Right ventricle myocardium superior (tissue), 1 donor: ENCODE measurements at places on chromosomes 11 and 22. TPM values are rescaled to one million over a fixed set of nuclear protein-coding genes. Genes with fewer than 3 reads are reported as not detected.

DNA sequence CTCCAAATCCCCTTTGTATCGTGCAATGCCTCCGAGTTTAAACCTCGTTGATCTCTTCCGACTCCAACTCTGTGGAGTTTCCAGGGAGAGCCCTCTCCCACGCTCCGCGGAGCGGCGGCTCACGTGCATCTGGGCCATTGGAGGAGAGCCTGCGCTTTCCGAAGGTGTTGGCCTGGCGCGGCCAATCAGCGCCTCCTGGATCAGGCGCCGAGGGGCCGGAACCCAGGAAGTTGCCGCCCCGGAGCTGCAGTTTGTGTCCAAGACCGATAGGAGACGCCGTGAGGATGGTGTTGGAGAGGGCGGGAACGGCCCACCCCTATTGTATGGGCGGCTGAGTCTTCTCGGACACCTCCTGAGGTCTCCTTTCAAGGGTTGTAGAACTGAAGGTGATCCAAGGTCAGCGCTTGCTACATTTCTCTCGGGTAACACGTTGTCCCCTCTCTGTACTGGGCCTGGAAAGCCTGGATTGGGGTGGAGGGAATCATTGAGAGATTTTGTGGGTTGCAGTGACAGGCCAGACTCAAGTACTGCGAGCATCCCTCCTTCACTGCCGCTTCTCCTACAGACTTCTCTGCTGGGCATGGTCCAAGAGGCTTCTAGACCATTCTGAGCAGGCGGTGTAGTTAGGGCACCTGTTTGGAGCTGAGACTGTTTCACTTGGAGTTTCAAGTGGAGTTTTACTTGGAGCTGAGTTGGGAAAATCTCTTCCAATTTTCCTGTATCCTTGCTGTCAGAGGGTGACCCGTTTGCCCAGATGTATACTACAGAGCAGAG is 1.7 kb downstream of the ADAMTS15 start:
- peak; percentile 93 for DNase-seq

GRCh38 chr11:86941077-86941870 is 13.9 kb downstream of the FZD4 start:
- DNase-seq: no peak

DNA sequence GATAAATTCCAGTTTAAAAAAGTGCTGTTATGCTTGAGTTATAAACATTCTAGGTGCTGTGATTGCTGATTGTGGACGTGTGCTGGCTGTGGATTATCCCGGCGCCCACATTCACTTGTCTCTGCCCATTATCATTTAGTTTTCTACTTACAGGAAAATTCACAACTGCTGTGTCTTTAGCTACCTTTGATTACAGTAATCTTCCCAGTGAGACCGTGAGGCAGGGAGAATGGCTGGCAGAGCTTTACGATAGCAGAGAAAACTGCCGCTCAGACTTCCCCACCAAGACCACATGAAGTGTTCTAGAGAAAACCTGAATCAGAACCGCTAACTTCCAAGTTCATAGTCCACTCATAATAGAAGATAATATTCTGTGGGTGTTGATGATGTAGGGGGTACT is 34.6 kb upstream of the NELL1 start:
- DNase-seq: no peak

The MYRF gene
- 0.16 TPM for total RNA-seq

The FGF19 gene
- total RNA-seq: not detected

DNA sequence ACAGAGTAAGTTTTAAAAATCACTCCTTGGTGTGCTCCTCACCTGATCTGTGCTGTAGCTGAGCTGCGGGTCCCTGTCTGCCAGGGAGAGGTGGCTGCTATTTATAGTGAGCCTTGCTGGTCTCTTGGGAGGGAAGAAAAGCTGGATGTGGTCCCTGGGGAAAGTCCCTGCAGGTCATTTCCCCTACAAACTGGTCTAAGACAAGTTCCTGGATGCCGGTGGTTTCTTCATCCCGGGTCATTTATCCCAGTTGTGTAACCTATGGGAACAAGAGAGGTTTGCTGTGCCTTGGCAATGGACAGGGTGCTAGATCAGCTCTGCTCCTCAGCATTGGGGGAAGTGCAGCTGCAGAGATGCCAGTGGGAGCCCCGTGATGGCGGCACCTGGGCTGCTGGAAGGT is at the start of gene SAA2:
Gene SAA2, minus strand, starts transcription at position 108 of the 400 bp plus-strand sequence. CDS start 657 bp downstream, outside the sequence.
- DNase-seq: no peak

The NXPE1 gene
- total RNA-seq: not detected

The OR8H1 gene
- not detected for total RNA-seq

GRCh38 chr22:45602824-45603595 is 68.6 kb upstream of the ATXN10 start:
- no peak for DNase-seq

GRCh38 chr22:29308791-29309262 is 2.4 kb downstream of the GAS2L1 start:
- DNase-seq: no peak

DNA sequence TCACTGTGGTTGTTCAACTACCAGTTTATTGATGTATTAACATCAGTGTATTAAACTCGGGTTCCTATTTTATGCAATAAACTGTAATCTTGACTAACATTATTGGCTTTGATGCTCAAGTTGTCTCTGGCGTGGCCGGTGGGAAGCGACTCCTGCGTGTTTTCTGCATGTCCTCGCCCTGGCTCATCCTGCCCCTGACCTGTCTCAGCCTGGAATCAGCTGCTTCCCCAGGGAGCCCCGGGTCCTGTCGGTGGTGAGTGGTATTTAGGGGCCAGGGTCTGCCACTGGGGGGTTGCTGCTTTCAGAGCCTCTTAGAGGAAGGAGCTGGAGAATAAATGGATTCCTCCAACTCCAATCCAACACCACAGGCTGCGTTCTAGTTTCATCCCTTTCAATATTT is 22.5 kb downstream of the IFITM10 start:
- DNase-seq: no peak

The HDAC10 gene
- 12.0 TPM for total RNA-seq

The MS4A15 gene
- total RNA-seq: not detected

The TANGO2 gene
- total RNA-seq: 62.3 TPM

DNA sequence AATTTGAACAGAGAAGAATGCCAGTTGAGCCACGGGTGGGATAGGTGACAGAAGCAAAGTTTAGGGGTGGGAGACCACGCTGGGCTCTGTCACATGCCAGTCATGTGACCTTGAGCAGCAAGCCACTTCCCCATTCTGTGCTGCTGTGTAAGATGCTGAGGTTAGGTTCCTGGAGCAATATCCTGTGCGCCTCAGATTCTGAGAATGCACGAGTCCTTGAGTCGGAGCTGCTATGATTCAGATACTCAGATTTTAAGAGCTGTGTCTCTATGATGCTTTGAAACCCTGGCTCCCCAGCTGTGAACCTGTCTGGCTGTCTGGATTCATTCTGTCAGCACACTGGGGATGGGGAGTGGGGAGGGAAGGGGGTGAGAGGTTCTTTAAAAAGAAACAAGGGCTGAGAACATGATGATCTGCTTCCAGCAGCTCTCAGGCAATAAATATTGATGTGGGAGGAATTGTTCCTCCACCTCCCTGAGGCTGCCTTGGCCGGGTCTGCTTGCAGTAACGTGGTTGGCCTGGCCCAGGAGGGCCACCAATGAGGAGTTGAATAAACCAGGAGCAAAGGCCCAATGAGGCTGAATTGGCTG is 24.0 kb downstream of the SLCO2B1 start:
- no peak for DNase-seq

The ABTB2 gene
- total RNA-seq: 15.9 TPM

The TNNI2 gene
- not detected for total RNA-seq

DNA sequence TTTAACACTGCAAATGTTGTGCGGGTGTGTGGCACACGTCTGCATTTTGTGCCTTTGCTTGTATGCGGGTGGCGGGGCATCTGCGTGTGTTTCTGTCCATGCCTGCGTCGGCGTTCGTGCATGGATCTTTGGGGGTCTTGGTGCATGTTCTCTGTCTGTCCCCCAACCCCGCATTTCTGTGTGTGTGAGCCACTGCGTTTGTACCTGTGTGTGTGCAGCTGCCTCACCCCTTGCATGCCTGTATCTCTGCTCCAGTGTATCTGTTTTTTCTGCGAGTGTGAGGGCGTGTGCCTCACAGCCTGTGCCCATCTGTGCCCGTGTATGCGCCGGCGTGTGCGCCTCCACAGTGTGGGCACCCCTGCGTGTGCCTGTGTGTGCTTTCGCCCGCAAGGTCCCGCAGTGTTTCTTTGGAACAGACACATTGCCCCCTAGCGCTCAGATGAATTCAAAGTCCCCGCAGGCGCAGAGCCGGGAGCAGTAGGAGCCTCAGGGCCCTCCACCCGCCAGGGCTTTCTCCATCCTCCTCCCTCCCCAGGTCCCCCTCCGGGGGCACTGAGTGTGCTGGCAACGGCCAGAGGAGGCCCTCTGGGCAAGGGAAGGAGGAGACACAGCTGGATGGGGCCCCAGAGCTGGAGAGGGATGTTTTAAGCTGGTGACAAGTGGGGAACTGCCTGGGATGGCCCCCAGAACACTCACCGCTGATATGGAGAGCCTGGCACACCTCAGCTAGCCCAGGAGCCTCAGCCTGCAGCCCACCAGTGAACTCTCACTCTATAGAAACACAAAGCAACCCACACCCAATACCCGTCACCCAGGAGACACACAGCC is 3.1 kb upstream of the MN1 start:
- DNase-seq: peak; percentile 80

The FAM227A gene
- total RNA-seq: 0.43 TPM

DNA sequence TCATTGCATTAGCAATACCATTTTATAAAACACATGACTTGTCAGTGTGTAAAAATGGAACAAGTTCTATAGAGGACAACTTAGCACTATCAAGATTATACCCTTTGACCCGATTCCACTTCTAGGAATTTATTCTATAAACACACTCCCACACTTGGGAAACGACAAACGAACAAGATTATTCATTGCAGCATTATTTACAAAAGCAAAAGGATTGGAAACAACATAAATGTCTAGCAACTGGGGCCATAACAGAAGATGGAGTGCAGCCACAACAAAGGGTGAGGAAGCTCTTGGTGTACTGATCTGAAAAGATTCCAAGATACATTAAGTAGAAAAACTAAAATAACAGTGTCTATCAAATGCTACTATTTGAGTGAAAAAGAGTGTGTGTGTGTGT is 2.3 kb upstream of the IRAG1 start:
- no peak for DNase-seq

DNA sequence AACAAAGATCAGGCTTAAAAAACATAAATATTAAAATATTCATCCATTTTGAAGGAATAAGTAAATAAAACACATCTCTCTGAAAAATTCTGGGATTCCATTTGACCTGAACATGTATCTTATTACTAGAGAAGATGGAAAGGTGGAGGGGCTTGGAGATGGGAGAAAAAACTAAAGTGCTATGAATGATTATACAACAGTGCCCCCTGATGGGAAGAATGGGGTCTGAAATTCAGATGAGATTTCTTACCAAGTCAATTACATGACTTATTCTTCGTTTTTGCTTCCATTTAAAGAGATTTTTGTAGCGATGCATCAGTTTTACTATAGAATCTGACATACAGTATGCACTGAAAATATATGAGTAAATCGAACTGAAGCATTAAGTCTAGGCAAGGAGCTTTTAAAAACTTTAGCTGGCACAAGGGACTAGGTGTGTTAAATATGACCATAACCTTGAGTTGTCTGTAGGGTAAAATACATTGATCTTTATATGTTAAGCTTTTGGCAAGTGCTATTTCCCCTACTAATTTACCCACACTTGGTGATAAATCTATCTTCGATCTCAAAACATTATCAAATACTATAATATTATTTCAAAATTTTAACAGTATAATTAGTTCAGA is 718.8 kb downstream of the CNTN5 start:
- DNase-seq: no peak

- no peak for DNase-seq
Observed at GRCh38 chr11:7353100-7353499, 101.4 kb downstream of the SYT9 start.

- no peak for DNase-seq
Observed at GRCh38 chr11:64566042-64566914, 24.7 kb upstream of the SLC22A12 start.

The MRGPRF gene
- 4.9 TPM for total RNA-seq

The CAPN5 gene
- total RNA-seq: 2.6 TPM

GRCh38 chr11:119816660-119817059 is 87.7 kb upstream of the NECTIN1 start:
- no peak for DNase-seq

GRCh38 chr22:37747715-37748100 is 50.9 kb downstream of the TRIOBP start:
- DNase-seq: no peak

- DNase-seq: peak; percentile 90
Observed at GRCh38 chr22:36331912-36332622, 55.7 kb downstream of the MYH9 start.

GRCh38 chr11:67045314-67045713 is 11.3 kb upstream of the RHOD start:
- no peak for DNase-seq

The SCT gene
- not detected for total RNA-seq

- DNase-seq: no peak
Observed at GRCh38 chr11:27616711-27617110, 83.5 kb downstream of the BDNF start.

The ANO1 gene
- 6.2 TPM for total RNA-seq

The MS4A3 gene
- not detected for total RNA-seq

DNA sequence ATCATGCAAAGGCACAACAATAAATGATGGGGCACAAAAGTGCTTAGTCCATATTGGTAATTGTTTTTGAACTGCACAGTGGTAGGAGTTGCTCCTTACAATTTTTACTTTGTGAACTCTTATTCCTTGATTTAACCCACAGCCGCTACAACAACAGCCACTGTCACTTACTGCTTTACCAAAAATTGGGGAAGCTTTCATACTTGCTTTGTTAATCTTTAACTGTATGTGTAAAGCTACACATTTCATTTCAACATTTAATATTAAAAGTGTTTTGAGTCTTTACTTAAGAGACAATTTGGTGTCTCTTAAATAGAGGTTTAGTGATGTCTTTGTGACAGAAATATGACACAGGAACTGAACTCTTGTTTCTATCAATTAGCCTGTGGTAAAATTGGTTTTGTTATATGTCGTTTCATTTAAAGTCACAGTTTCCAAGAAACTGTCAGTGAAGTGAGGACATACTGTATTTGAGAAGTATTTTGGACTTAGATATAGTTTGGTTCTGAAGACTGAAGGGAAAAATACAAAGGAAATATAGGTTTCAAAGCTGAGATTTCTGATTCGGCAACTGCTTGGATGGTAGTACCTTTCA is 6.5 kb upstream of the IL18BP start:
- no peak for DNase-seq

The TYR gene
- not detected for total RNA-seq

GRCh38 chr22:19693981-19694670 is 20.2 kb upstream of the SEPTIN5 start:
- DNase-seq: no peak

- peak; percentile 36 for DNase-seq
Observed at GRCh38 chr22:50417411-50418210, 57.2 kb downstream of the SBF1 start.

The SLC25A18 gene
- 2.5 TPM for total RNA-seq

GRCh38 chr11:47566149-47566698 is 825 bp downstream of the PTPMT1 start:
- DNase-seq: no peak

The SSRP1 gene
- total RNA-seq: 36.3 TPM

The BBOX1 gene
- total RNA-seq: not detected

- DNase-seq: no peak
Observed at GRCh38 chr11:114848027-114848426, 169.7 kb downstream of the NXPE2 start.
